Naive B cell (primary cell): ENCODE measurements at places on chromosomes 2 and 18.

GRCh38 chr2:139078376-139078775 lies 298.2 kb upstream of the NXPH2 start:
- no peak for DNase-seq

DNA sequence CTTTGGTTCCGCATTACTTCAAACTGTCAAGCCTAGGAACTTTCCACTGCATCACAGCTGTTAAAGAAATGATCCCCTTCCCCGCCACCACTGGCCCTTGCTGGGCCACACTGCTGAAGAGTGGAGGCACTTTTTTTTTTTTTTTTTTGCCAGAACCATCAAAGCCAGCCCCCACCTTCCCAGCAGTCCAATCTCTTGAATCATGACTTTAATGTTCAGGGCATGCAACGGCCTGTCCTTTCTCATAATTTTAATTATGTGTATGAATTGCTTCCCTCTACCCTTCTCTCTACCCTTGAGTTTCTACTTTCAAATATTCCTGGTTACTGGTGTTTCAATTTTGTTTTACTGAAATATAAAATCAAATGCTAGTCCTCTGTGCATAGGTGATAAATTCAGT lies 102.1 kb upstream of the LMAN1 start:
- DNase-seq, result no peak

GRCh38 chr18:48391868-48392267 lies 17.3 kb downstream of the ZBTB7C start:
- no peak for DNase-seq

GRCh38 chr2:85353876-85354285 lies 447 bp downstream of the RETSAT start:
- DNase-seq, result no peak

GRCh38 chr2:191250986-191251385 lies 5.8 kb downstream of the MYO1B start:
- no peak for DNase-seq
